ENCODE measurements at places on chromosomes 16 and 17.
A peak's percentile ranks its signal among the peaks of the same experiment; 100 is the strongest.

GRCh38 chr17:33494151-33494550 is 201.1 kb upstream of the ASIC2 start:
- no peak for DNase-seq

DNA sequence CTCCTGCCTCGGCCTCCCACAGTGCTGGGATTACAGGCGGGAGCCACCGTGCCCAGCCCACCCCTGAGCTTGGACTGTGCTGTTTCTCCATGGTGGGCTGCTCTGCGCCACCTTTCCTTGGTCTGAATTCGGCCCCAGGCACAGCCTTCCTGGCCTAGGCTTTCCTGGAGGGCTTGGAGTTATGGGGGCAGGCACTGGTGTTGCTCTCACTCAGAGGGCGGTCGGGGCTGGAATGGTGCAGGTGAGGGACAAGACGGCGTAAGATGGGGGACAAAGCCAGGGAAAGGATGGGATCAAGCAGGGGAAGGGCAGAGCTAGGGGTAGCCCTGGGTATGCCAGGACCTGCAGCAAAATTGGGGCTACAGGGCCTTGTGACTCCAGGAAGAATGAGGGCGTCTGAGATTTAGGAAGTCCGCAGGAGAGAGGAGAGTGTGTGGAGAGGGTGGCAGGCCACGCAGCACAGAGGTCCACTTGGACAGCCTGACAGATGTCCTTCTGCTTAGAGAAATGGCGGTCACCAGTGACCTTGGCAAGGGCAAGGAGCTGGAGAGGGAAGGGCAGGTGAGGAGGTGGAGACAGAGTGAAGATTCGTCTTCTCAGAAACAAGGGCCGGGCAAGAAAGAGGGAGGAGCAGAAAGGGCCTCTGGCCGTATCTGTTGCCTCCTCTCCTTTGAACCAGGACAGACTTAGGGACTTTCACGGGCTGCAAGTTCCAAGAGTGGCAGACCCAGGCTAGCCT is 1.6 kb upstream of the ATP6V0C start:
- no peak for DNase-seq

GRCh38 chr16:82609140-82609539 is 17.6 kb upstream of the CDH13 start:
- no peak for DNase-seq

GRCh38 chr17:76005263-76006149 is 4.9 kb downstream of the CDK3 start:
- peak; percentile 84 for DNase-seq

GRCh38 chr16:25141648-25142047 is 30.1 kb downstream of the LCMT1 start:
- DNase-seq: no peak

GRCh38 chr16:11212798-11213196 is 43.2 kb downstream of the SOCS1 start:
- DNase-seq: no peak

- peak; percentile 62 for DNase-seq
These were observed 228.5 kb downstream of the TOX3 start for GRCh38 chr16:52318302-52319009.

- no peak for DNase-seq
These were observed 7.2 kb downstream of the PRR15L start for GRCh38 chr17:47950448-47950847.
